ENCODE measurements at places on chromosomes 6 and 20.

GRCh38 chr6:139253656-139254055 is 38.1 kb downstream of the TXLNB start:
- no peak for DNase-seq

DNA sequence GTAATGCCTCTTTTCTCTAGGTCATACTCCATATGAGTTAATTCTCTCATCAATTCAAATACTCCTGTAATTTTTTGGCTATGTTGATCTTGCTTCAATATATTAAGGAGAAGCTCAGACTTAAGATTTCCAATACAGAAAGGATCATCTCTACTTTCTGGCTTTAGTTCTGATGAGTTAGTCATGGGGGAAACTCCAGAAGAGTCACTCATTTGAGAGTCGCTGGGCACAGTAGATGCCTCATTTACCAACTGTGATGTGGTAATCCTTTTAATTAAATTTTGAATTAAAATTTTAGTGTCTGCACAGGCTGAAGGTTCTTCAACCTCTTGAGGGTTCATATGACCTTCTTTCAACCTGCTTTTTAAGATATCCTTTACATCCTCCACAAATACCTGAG is 38.5 kb downstream of the DST start:
- no peak for DNase-seq

DNA sequence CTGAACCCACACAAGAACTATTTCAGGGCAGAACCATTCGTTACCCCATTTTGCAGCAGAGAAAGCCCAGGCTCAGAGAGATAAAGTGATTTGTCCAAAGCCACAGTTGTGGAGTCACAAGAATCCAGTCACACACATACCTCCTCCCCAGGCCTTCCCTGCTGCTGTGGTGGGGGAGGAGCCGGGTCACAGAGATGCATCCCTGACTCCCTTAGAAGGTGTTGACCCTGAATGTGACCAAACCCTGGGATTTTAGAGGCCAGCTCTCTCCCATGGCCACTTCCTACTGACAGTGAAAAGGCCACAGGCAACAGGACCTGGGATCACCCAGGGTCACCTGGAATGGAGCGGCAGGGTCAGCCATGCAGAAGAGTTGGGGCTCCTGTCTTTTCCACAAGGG is 48.6 kb downstream of the CHMP4B start:
- DNase-seq = no peak

DNA sequence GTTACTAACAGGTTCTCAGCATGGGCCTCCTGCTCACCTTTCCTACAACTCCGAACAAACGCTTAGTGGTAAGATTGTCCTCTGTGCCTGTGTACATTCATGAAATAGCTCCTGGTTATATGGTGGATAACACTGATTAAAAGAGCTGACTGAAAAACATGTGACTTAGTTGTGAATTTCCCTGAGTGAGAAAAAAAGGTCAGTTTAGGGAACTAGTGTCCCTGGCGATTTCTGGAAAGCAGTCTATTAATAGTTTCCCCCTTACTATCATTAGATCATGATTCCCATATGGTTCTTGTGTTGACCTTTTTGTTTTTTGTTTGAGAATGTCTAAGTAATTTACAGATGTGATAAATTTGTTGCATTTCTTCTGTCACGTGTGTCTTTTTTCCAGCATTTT is 15.6 kb downstream of the SNRPC start:
- DNase-seq = no peak

- DNase-seq = no peak
Measured at GRCh38 chr6:151002491-151002935, 137.0 kb downstream of the MTHFD1L start.

GRCh38 chr6:2791450-2791974 is 26.3 kb downstream of the WRNIP1 start:
- DNase-seq = no peak

- DNase-seq = no peak
Measured at GRCh38 chr6:83770910-83771309, 62.0 kb upstream of the SNAP91 start.

DNA sequence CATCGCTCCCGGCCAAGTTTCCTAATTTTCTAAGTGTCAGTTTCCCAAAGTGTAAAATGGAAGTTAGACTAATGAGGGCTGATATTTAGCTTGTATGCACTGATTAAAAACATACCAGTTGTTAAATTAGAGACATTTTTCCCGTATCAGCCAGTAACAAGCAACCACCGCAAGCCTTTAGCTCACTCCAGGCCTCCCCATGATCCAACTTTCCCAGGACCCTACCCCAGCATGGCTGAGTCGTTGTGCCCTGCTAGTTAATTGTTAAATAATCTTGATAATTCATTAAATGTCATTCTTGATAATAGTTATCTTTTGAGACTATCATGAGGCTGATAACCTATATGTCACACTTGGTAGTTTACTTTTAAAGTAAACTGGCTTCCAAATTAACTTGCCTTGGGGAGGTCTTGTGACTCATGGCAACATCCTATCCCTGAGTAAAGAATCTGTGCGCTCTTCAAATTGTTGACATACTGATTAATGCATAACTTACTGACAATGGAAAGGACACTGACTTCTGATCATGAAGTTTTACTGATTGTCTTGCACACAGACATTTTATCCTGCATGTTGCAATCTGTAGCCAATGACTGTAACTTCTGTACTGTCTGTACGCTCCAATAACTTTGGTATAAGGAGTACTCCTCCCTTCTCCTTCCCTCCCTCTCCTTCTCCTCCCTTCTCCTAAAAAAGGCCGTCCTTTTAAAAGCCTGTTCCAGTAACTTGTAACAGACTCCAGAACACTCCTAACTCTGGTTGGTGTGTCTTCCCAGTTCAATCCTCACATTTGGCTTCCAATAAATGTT is 6.3 kb upstream of the GTF3C6 start:
- DNase-seq = no peak

GRCh38 chr20:5495939-5496338 is 179.2 kb upstream of the PROKR2 start:
- no peak for DNase-seq

- no peak for DNase-seq
Measured at GRCh38 chr6:1381481-1382330, 7.7 kb upstream of the FOXF2 start.

GRCh38 chr6:53717566-53717965 is 52.0 kb upstream of the KLHL31 start:
- no peak for DNase-seq

- DNase-seq = no peak
Measured at GRCh38 chr6:134593887-134594286, 276.0 kb upstream of the SGK1 start.

- DNase-seq = no peak
Measured at GRCh38 chr20:10987651-10988383, 314.0 kb upstream of the JAG1 start.

DNA sequence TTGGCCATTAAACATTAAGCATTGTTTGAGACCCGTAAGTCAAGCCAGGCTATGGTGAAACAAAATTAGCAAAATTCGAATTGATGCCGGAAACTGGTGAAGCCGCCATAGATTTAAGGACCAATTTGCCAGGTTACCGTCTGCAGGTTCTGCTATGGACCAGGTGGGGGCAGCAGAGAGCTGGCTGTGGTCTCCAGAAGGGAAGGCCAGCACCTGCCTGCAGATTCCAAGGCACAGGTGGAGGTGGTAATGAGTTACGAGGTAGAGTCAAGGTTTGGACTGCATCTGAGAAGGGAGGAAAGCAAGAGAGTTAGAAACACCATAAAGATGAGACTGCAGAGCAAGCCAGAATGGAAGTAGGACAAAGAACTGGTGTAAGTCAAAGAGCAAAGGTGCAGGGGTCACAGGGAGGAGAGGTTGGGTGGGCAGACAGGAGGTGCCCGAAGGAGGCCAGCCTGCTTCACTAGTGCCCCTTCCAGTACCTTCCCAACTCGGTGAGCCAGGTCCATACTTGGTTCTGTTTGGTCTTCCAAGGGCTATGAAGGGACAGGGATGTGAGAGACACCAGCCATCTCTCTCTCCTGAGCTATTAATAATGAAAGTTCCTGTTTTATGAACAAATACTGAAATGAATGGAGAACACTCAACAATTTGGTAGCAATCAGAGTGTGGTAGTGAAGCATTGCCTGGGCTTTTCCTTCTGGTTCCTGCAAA is 131.6 kb upstream of the ESR1 start:
- no peak for DNase-seq

GRCh38 chr6:47681201-47681990 is 17.0 kb upstream of the ADGRF4 start:
- DNase-seq = no peak

DNA sequence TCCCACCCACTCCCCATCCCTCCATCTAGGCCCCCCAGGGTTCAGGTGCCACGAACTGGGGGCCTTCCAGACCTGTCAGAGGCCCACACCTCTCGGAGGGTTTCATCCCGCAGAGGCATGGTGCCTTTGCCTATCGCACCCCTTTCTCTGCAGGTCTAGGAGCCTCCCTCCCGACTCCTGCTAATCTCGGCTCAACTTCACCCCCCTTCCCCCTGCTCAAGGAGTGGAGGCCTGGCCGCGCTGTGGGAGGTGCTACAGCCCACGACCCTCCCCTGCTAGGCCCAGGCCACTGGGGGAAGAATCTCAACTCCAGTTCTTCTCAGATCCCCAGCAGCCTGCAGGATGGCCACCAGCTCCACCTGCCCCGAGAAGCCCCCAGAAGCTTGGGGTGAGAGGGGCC is at the start of gene TULP1:
TULP1 (minus strand) TSS at position 157 of the 400 bp plus-strand sequence; CDS start at position 119, 38 bp downstream.
- no peak for DNase-seq

DNA sequence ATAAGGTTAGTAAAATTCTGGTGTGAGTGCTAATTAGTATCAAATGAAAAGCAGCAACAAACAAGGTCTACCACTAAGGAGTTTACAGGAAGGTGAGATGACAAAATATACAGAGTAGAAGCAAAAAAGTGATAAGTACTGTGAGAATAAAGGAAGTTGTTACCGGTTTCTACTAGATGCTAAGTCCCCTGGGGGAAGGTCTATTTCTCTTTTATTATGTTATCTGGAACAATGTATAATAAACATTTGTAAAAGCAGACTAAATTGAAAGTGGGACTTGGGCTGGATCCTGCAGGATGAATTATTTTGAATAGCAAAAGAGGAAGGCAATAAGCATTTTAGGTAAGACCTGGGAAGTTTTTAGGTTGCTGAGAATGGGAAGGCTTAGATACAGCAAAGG is 158.7 kb upstream of the SLC22A16 start:
- DNase-seq = no peak

GRCh38 chr6:15734118-15734897 is 71.5 kb upstream of the DTNBP1 start:
- DNase-seq = no peak

DNA sequence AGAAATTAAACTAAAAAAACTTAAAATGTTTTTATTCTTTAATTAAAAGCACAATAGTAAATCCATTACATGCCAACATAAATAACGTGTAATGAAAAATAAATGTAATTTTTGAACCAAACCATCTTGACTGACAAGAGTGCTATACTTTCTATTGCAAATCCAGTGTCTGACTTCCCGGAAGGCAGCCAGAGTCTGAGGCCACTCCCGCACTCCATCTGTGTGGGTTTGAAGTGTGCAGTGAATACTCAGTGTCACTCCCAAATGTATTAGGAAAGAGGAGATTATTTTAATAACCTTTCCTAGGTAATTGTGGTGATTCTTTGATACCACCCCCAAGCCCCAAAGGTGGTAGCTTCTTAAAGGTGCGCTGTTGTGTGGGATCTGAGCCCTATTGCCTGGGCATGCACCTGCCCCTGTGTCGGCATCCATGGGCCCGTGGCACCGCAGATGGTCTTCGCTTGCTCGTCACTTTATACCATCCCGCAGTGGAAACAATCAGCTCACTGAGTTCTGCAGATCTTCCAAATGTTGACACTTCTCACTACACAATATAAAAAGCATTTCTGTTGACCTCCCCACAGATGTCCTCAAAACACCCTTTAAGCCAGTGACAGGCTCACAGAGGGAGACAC is 391.2 kb downstream of the THBS2 start:
- no peak for DNase-seq

GRCh38 chr6:108587258-108588059 is 26.7 kb downstream of the FOXO3 start:
- DNase-seq = no peak

DNA sequence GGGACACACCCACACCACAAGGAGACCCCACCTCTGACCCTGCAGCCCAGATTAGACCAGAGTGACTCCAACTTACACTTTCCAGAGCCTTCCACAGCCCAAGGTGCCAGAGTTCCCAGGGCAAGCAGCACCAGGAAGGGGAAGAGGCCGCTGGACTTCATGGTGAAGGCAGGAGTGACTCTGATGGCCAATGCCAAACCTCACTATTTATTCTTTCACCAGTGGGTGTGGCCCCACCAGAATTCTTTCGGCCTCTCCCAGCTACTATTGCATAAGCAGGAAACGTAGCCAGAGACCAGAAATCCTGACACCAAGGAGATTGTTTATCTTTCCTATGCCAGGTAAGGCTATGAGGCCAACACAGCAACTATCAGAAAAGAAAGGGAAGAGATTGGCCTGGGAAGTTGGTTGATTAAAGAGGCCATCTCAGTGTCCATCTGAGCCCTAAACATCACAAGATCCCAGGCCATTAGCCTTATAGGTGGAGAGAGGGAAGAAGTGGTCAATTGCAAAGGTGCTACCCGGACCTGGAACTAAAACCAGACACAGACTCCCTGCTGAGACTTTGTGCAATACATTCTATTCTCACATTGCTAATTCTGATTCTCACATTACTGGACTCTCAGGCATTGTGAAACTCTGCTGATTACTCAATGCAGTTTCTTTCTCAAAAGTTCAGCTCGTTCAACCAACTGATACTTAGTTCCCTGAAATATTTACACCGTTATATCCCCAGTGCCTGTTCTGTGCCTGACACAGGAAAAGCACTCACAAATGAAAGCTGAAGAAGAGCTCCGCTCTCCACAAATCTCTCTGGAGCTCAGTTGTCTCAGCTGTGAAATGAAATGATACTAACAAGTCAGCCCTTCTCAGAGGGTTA is at the start of gene SLPI:
SLPI (minus strand) TSS at position 182 of the 880 bp plus-strand sequence; CDS start at position 161, 21 bp downstream.
- DNase-seq = peak; percentile 43

GRCh38 chr6:123417535-123417934 is 219.2 kb downstream of the TRDN start:
- no peak for DNase-seq

GRCh38 chr6:158847786-158848185 is 28.6 kb upstream of the EZR start:
- DNase-seq = no peak

GRCh38 chr6:79710127-79710526 is 79.0 kb downstream of the SH3BGRL2 start:
- peak; percentile 57 for DNase-seq

DNA sequence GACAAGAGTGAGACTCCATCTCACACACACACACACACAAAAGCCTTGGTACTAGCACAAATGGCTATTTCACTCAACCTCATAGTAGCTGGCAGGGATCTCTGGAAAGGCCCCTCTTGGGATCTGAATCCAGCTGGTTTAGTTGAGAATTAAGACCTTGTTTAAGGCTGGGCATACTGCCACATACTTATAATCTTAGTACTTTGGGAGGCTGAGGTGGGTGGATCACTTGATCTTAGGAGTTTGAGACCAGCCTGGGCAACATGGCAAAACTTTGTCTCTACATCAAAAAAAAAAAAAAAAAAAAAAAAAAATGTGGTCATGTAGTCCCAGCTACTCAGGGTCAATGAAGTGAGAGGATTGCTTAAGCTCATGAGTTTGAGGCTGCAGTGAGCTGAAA is 628.3 kb downstream of the MMUT start:
- no peak for DNase-seq

GRCh38 chr20:19940988-19941460 is 76.1 kb upstream of the NAA20 start:
- no peak for DNase-seq

GRCh38 chr20:341682-342081 is 5.2 kb upstream of the NRSN2 start:
- no peak for DNase-seq

GRCh38 chr20:49729780-49730179 is 16.1 kb upstream of the B4GALT5 start:
- no peak for DNase-seq

GRCh38 chr6:166569206-166569605 is 17.3 kb downstream of the RAMACL start:
- DNase-seq = no peak

Measured in NCI-H2029 treated with DMSO at 0.1 percent for 48 hours (cell line).